ENCODE measurements at places on chromosomes 12 and 14.

- DNase-seq: no peak
Measured at GRCh38 chr14:28599191-28599590, 167.4 kb upstream of the FOXG1 start.

GRCh38 chr12:109466821-109467220 lies 10.3 kb downstream of the KCTD10 start:
- DNase-seq: no peak

- DNase-seq: no peak
Measured at GRCh38 chr12:102314821-102315220, 117.2 kb upstream of the PMCH start.

GRCh38 chr12:29428633-29429032 lies 47.7 kb upstream of the ERGIC2 start:
- DNase-seq: no peak

- peak; percentile 70 for DNase-seq
Measured at GRCh38 chr14:99245564-99246511, 26.2 kb downstream of the BCL11B start.

GRCh38 chr12:84702001-84702400 lies 210.6 kb downstream of the SLC6A15 start:
- no peak for DNase-seq

DNA sequence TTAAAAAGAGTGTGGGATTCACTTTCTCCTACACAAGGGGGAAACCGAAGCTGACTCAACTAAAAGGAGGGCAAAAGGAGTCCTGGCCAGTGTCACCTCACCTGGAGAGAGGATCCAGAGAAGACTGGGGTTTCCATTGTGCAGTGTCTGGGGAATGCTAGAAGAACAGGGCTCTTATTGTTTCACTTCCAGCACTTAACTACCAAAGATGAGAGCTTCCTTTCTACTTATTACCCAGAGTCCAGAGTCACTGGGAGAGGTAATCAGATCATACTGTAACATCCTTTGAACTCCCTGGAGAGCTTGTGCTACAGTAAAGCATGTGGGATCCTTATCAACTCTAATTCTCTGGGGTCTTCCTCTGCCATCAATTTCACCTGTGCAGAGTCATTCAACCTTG lies 148.4 kb upstream of the BCL2L14 start:
- DNase-seq: no peak

- DNase-seq: no peak
Measured at GRCh38 chr14:71286126-71286525, 378.9 kb downstream of the PCNX1 start.

DNA sequence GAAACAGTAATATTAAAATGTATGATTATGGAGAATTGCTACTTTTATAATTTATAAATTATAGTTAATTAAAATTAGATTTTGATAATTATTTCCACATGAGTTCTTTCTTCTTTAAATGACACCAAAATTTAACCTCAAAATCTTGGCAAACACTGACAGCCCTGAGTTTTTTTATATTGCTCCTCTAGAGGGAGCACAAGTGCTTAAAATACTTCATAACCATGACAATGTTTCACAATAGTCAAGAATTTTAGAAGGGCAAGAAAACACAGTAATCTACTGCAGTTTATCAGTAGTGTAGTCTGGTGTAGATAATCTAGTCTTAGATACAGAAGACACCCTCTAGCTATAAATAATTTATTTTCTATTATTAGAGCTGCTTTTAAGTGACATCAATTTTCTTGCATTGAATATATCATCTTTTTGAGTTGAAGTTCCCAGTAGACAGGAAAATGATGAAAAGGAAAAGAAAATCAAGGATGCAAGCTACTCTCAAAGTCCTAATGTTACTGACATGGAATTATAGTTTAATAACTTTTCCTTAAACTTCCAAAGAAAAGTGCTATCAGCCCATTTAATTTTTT lies 14.3 kb upstream of the PTGER2 start:
- DNase-seq: no peak

DNA sequence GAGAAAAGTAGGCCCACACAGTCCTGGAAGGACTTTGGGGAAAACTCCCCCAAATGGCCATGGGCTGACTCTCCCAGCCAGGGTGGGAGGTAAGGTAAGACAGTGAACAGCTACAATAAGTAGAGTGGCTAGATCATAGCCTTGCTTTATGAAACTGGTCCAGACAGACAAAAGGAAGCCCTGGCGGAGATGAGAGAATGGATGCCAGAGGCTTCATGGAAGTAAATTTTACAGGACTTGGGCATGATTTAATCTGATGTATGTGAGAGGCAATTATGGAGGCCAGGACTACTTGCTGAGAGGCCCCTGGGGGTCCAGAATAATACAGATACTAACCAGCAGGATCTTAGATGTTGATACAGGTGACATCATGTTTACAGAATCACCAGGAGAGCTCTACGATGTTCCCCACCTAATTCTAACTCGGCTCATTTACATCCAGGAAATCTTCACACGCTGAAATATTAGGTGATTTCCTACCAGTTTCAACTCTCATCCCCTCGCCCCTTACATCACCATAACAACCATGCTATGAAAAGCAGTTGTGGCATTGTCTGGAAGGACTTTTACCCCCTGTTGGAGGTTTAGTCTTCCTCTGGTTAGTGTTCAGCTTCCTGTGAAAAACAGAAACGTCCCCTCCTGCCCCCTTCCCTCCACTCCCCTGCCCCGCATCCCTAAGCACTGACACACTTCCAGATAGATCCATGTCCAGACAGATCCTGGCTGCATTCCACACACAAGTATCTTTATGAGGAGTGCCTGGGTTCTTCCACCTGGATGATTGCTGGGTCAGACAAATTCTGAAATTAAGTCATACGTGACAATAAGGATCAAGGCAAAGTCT lies 39.5 kb upstream of the NT5DC3 start:
- no peak for DNase-seq

GRCh38 chr12:58491306-58491705 lies 429.0 kb downstream of the LRIG3 start:
- peak; percentile 4 for DNase-seq

DNA sequence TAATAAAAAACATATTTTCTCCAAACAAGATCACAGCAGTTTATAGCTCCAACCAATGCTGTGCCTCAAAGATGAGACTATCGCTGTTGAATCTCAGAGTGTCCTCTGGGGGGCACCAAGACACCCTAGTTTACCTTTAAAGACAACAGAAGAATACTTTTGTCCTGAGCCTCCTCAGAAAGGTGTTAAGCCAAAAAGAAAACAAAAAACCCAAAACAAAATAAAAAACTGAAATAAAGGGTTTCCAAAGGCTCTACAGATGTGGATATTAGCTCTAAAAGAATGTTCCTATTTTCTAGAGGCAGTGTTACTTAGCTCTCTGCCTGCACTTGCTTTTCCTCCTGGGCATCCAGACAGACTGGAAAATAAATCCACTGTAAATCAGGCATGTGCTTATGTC lies 86.9 kb upstream of the TTC7B start:
- DNase-seq: peak; percentile 75

DNA sequence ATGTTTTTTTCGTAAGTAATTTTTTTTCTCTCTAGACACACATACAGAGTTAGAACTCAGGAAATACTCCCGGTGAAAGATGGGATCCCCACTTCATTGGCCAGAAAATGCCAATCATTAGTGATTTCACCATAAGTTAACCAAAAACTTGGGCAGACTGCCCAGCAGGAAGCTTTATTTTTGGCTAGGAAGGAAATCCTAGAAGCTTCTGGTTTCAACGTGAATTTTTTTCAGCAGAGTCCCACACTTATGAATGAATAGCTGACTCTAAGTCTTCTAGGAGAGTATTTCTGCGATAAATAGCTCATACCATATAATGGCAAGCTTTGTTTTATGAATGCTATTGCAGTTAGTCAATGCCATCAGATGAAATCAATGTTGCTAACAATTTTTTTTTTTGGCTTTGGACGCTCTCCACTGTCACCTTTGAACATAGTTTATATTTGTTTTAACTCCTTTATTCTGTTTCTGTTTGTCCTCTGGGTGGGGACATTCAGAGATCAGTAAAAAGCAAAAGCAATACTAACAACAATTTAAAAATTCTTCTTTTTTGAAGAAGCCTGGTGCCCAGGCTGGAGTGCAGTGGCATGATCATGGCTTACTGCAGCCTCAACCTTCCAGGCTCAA lies 9.5 kb downstream of the PPP1CC start:
- DNase-seq: no peak

- DNase-seq: no peak
Measured at GRCh38 chr12:107304588-107305532, 211.5 kb upstream of the CRY1 start.

- DNase-seq: no peak
Measured at GRCh38 chr14:20564501-20564997, 3.7 kb upstream of the RNASE9 start.

DNA sequence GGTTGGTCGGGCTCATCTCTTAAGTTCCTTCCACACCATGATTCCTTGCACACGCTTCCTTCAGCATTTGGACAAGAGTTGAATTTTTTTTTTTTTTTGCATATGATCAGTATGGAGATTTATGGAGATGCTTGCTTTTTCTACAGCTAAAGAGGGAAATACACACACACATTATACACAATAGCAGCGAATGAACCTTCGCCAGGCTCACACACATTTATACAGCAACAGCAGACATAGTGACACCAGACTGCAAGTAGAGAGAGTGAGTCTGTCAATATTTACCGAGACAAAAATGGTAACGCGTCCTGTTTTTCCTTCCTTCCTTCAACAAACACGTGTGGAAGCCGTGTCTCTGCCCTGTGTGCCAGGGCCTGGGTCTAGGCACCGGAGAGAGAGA lies 897.9 kb downstream of the BCL11B start:
- DNase-seq: no peak

DNA sequence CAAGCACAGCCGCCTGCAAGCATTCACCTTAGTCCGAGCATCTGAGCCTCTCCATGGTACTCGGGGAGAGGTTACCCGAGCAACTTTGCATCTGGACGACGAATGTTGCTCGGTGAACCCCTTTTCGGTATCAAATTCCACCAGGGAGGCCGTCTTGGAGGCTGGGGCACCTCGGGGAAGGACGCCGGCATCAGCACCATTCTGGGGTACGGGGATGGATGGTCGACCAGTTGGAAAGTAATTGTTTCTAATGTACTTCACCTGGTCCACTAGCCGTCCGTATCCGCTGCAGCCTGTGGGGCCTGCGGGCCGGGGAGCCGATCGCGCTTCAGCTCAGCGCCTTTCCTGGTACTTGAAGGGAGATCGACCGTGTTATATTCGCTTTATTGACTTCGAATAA lies 161.7 kb upstream of the RTL1 start:
- no peak for DNase-seq

DNA sequence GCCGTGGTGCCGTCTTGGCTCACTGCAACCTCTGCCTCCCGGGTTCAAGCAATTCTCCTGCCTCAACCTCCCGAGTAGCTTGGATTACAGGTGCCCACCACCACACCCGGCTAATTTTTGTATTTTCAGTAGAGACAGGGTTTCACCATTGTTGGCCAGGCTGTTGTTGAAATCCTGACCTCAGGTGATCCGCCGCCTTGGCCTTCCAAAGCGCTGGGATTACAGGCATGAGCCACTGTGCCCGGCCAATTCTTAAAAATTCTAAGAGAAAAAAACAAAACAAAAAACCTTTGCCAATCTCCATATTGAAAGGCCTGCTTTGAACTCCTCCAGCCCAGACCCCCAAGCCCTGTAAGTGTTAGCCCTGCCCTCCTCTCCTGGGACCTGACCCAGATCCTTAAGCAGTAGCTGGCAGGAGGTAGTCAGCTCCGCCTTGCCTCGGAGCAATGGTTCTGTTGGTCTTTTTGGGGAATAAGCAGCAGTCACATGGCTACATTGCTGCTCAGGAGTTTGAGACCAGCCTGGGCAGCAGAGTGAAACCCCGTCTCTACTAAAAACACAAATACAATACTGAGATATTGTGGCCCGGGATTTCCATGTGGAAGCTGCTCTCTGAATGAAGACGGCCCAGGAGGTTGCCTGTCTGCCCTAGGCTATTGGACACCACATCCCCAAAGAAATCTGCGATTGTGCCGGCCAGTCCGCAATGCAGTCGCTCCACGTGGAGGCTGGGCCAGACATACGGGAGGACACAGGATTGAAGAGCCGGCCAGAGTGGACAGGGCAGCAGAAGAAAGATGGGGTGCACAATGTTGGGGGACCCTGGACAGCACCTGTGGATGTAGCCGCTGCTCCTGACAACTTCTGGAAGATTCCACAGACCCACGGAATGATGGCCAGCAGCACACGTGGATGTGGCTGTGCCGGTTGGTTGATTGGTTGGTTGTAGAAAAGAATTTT lies 28.8 kb upstream of the BEGAIN start:
- no peak for DNase-seq

- DNase-seq: no peak
Measured at GRCh38 chr12:39752482-39753137, 133.0 kb upstream of the ABCD2 start.

- DNase-seq: no peak
Measured at GRCh38 chr12:117830471-117830870, 138.3 kb downstream of the KSR2 start.

DNA sequence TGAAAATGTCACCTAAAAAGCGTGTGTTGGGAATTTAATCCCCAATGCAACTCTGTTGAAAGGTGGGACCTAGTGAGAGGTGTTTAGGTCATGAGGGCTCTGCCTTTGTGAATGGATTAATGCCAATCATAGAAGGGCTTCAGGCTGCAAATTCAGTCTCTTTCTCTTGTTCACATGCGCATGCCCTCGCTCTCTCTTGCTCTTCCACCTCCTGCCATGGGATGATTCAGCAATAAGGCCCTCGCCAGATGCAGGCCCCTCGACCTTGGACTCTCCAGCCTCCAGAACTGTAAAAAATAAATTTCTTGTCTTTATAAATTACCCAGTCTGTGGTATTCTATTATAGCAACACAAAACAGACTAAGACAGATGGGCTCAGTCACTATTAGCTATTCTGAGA lies 55.4 kb downstream of the PLXNC1 start:
- no peak for DNase-seq

GRCh38 chr14:68269136-68269927 lies 449.8 kb downstream of the RAD51B start:
- peak; percentile 71 for DNase-seq

DNA sequence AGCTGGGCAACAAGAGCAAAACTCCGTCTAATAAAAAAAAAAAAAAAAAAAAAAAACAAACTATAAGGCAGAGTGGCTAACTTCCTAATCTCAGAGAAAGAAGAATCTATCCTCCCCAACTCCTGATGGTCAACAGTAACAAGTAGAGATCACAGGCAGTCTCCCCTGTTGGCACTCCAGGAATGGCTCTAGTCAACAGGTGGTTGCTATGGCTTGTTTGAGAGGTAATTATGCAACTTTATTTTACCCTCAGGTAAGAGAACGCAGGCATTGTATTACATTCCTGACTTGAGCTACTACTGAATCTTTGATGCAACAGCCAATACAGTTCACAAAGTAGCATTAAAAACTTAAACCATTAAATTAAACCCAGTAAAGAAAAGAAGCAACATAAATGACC lies 180.3 kb downstream of the DICER1 start:
- no peak for DNase-seq

GRCh38 chr12:49031573-49032161 lies 13.1 kb upstream of the PRKAG1 start:
- DNase-seq: no peak

- DNase-seq: peak; percentile 16
Measured at GRCh38 chr14:59630288-59630963, 53.8 kb upstream of the CCDC175 start.

GRCh38 chr12:90280033-90280432 lies 571.4 kb upstream of the ATP2B1 start:
- DNase-seq: no peak

- no peak for DNase-seq
Measured at GRCh38 chr12:132719141-132719953, 8.7 kb downstream of the PGAM5 start.

Data from lung (tissue), 17 donors.